ENCODE measurements at places on chromosomes 7 and 10.

DNA sequence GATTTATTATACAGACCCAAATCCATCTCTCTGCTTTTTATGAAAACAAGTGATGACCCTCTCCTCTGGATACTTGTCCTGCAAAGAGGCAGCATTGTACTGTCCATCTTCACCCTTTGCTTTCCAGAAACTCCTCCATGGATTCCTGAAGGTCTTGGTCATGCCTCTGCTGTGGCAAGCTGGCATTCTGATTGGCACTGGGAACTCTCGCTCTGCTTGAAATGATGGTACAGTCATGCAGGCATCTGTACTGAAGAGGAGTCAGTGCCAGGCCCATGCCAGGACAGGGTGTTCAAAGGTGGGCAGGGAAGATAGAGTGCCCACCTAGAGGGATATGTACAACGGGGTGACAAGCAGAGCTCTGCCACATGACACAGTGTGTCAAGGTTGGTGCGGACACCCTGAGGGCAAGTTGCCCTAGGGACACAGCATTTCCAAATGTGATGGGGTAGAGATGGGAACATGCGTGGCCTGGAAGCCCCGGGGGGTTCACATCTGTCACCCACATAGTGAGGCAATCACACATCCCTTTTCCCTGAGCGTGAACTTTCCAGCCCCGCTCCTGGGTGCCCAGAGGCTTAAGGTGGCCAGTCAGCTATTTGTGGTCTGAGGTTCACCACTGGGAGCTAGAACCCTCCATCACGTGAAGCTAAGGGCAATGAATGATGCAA lies 235.7 kb upstream of the TCERG1L start:
- DNase-seq = no peak

DNA sequence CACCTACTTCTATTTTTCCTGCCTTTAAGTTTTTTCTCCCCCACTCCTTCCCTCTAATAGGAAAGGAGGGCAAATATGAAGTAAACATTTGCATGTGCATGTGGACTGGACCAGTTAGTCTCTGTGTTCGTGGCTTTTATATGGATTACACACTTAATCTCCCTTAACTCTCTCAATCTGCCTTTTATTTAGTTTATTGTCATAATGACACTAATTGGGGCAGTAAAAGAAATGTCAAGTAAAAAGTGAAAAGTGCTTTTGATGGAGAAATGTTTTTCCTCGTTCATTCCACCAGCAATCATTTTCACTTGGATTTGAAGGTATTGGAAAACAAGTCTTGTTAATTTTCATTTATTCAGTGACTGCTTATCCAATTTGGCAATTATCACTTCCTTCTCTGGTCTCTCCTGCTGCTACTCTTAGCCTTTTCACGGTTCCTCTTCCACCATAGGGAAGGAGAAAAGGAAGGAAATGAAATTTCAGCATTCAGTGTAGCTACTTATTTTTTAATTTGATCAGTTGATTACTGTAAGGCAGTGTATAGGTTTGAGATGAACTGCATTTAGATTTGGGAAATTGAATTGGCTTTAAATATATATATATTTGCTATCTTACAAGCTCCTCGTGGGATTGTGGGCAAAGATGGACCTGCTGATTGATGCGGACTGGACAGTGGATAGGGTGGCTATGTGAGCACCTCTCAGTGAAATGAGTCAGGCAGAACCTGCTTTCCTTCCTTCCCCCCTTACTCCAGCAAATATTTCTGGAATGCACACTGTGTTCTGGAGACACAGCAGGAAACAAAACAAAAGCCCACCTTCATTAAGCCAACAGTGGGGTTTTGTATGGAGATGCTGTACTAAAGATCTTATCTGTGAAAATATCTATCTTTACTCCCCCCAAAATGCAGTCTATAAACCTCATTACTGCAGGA lies 77.5 kb downstream of the LRRC4 start:
- DNase-seq = no peak

DNA sequence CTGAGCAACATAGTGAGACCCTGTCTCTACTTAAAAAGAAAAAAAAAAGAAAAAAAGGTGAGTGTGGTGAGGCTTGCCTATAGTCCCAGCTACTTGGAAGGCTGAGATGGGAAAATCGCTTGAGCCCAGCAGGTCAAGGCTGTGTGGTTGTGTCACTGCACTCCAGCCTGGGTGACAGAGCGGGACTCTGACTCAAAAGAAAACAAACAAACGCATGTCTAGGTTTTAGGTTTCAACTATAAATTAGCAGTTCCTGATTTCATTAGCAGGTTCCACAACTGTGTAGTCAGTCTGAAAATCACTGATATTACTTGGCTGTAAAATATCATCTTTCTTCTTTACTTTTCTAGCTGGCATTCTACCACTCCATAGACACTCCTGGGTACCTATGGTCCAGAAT lies 155.7 kb upstream of the HGF start:
- DNase-seq = no peak

DNA sequence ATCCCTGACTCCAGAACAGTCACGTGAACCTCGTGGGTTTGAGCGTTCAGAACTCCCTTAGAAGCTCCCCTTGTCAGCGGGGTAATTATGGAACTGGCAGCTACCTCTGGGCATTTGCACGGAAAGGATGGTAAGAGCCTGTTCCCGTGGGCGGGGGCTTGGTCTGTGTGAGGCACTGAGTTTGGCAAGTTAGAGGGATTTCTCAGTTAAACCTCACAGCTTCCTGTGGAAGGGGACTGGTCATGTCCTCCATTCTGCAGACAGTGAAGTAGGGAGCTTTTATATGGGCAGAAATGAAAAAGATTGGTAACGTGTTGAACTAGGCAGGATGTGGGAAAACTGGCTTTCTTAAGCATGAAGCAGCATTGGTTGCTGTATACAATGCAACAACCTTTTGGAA lies 16.0 kb downstream of the PALD1 start:
- DNase-seq = no peak

- DNase-seq = no peak
Observed at GRCh38 chr7:28984631-28985030, 26.5 kb upstream of the TRIL start.

All from activated CD8-positive, alpha-beta memory T cell treated with anti-CD3 and anti-CD28 coated beads for 1 hour (primary cell).